ENCODE measurements at places on chromosomes 3 and 15.

- peak; percentile 35 for DNase-seq
These were observed 43.5 kb downstream of the GOLGA6L2 start for GRCh38 chr15:23403550-23403949.

DNA sequence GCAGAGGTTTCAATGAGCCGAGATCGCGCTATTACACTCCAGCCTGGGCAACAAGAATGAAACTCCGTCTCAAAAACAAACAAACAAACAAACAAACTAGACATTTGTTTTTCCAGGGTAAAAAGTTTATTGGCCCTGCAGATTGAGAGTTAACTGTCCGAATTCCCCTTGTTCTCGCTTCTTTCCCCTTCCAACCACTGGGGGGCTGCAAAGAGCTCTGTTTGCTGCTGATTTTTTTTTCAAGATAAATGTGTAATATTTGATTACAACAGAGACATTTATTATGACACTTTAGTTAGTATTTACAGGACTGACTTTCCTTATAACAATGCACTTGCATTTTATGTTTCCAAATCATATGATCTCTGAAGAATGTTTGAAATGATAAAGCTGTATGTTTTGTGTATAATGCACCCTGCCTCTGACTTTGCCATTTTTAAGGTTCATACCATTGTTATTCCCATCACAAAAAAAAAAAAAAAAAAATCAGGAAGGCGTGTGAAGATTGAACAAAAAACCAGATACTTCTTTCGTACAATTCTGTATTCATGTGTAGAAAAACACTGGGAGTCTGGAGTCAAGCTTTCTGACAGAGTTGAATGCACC lies 2.8 kb downstream of the CLSTN2 start:
- DNase-seq = no peak

- DNase-seq = no peak
These were observed 3.5 kb upstream of the ITGB5 start for GRCh38 chr3:124890573-124891190.

DNA sequence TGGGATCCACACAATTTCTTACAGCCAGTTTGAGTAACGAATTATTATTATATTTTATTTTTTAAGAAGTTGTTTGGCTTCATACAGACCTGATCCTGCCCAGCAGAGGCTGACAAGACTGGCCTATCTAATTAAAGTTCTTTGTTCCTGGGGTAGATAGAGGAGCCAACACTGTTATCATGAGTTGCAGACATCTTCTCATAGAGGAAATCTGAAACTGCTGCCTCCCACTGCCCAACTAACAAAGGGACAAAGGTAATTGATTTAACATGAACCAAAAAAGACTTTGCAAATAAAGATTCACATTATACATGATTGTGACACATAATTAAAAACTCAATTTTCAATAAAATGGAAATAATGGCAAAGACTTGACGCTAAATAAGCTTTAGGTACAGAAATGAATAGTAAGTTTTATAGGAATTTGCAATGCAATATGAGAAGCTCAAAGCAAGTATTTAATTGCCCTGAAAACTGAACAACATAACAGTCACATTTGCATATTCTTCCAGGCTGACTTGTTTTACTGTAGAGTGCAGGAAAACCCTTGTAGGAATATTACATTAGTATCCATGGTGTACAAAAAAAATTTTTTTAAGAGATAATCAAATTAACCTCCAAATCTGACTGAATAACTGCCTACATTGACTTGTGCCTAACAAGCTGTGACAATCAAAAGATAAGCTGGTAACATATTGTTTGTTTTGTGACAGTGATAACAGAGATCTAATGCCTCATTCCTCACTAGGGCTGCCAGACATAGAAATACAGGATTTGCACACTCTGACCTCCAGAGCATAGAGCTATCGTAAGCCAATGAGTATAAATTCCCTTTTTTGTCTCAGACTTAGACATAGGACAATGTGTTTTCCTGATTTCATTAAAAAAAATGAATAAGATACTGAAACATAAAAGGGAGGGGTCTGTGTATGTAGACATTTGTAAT lies 273.2 kb downstream of the MFSD1 start:
- DNase-seq = no peak

DNA sequence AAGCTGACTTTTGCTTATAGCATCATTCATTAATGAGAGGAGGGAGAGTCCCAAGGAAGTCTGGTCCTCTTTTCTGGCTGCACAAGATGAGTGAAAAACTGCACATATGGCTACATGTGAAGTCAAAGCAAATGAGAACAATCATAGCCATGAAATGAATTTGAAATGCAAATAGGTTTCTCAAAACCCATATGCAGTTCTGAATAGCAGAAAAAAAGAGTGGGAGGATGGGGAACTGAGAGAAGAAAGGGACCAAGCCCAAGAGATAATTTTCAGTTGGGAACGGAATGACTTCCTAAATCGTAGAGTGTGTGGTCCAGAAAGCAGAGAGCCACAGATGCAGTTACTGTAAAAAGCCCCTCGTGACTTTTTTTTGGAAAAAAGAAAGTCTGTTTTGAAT lies 66.3 kb downstream of the GTPBP8 start:
- no peak for DNase-seq

- DNase-seq = no peak
These were observed 11.3 kb downstream of the NR2F2 start for GRCh38 chr15:96341513-96342405.

- DNase-seq = no peak
These were observed 974.5 kb downstream of the CADM2 start for GRCh38 chr3:85933326-85933725.

GRCh38 chr3:143716731-143717130 lies 131.5 kb downstream of the SLC9A9 start:
- DNase-seq = no peak

GRCh38 chr3:111885578-111885977 lies 26.5 kb downstream of the PHLDB2 start:
- DNase-seq = no peak

- no peak for DNase-seq
These were observed 426.4 kb downstream of the NLGN1 start for GRCh38 chr3:173823911-173824460.

GRCh38 chr3:9161811-9162210 lies 87.6 kb downstream of the SRGAP3 start:
- no peak for DNase-seq

- DNase-seq = no peak
These were observed 12.2 kb downstream of the SEMA7A start for GRCh38 chr15:74421302-74422245.

DNA sequence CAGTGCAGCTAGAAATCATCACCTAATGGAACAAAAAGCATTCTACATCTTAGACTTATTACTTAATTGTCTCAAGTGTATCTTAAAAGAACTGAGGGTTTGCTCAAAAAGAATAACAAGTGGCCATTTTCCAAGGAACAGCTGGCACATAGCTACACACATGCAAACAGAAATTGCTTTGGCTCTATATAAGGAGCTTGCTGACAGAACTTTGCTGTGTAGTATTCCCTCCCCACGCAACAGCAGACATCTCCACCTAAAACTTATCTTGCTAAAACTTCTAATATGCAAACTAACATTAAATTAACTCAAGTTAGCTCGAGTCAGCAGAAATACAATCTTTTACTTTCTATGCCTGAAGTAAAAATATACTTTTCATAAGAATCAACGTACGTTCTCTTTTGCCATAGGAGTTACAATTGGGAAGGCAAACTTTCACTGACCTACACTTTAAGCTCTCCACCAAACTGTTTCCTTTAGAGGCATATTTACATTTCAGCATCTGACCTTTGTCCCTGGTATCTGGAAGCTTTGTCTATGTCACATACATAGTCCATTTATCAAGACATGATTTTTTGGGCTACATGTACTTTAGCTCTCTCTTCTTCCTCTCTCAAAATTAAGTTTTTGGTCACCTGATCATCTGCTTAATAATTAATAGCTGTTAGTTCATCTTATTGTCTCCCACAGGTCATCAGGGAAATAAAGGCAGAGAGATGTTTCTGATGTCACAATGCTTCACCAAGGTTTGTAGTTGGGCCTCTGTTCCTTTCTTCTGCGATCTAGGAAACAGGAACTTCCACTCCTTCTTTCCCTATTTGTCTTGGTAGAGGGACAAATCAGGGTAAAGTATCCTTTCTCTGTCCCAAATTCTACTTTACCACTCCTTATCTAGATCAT lies 163.4 kb upstream of the AGTR1 start:
- DNase-seq = no peak

- DNase-seq = no peak
These were observed 28.4 kb upstream of the SMAD6 start for GRCh38 chr15:66673410-66674322.

GRCh38 chr3:49460188-49460890 lies 9.7 kb upstream of the DAG1 start:
- no peak for DNase-seq

DNA sequence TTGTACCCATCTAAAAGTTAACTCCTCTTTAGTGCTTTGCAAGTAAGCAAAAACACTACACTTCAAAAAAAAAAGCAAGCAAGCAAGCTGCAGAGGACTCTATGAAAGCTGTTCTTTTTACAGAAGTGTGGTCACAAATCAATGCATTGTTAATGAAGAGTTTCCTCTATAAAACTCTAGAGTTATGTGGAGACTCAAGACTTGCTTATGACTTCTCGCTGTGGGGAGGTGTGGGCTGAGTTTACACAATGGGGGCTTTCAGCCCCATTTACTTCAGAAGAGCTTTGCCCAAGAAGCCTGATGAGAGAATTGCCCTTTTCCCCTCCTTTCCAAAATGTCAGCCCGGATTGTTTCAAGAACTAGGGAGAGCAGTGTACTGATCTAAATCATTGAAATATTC lies 144.4 kb downstream of the IGSF11 start:
- DNase-seq = no peak

GRCh38 chr3:6444888-6445658 lies 415.8 kb upstream of the GRM7 start:
- DNase-seq = no peak

GRCh38 chr3:138375447-138375846 lies 27.1 kb downstream of the MRAS start:
- no peak for DNase-seq

DNA sequence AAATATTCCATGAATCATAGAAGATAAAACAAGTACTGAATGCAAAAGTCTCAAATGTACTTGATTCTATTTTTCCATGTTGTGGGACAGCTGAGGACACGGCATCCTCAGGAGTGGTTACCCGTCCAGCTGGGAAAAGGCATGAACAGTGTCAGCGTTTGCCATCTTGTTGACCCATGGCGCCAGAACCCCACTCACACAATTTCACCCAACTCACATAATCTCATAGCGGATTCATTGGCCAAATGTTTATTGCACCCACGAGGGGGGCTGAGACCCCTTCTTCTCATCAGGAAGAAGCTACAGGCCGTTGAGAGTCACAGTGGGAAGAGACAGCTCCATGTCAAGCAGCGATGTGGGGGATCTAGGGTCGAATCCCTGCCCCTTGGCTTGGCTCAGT lies 72.9 kb downstream of the OCA2 start:
- no peak for DNase-seq

- no peak for DNase-seq
These were observed 59.6 kb upstream of the P3H2 start for GRCh38 chr3:190180268-190180667.

DNA sequence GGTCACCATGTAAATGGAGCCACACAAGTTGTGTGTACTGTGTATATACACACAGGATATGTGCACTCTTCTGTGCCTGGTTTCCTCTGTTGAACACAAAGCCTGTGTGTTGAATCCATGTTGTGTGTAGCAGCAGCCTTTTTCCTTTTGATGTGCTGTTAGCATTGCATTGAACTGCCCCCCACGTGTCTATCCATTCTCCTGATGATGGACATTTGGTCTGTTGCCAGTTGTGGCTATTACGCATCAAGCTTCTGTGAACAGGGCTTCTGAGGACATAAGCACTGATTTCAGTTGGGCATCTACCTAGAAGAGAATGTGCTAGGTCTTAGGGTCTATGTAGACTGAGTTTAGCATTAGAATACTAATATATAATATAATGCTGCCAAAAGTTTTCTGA lies 77.4 kb downstream of the LSM3 start:
- DNase-seq = no peak

- no peak for DNase-seq
These were observed 902 bp upstream of the ZCWPW2 start for GRCh38 chr3:28347374-28348264.

GRCh38 chr3:40923651-40924050 lies 275.7 kb upstream of the CTNNB1 start:
- no peak for DNase-seq

DNA sequence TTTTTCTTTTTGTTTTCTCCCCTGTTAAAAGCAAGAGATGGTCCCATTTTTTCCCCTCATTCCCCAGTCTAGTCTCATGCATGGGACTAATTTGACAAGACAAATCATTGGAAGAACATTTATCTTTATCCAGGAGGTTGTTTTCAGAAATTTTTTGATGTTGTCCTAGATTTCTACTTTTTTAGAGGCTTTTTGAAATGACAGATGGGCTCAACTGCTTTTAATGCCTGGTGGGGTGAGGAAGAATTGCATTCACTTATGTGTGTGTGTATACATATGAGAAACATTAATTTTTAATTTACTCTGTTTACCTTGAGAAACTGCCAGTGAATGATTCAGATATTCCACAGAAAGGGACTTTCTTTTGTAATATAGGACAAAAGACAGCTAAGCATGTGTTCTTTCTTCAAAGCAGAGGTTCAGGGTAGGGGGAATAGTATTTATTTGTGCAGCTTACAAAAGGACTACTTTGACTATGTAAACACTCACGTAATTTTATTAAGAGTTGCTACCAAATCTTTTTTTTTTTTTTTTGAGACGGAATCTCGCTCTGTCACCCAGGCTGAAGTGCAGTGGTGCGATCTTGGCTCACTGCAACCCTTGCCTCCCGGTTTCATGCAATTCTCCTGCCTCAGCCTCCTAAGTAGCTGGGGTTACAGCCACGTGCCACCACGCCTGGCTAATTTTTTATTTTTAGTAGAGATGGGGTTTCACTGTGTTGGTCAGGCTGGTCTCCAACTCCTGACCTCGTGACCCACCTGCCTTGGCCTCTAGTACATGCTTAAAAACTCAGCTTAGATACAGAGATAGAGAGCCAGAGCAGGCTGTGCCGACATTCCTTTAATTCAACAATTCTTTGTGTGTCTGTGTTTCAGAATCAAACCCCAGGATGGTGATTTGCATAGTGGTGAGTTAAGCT lies 130.1 kb upstream of the RARB start:
- no peak for DNase-seq

GRCh38 chr3:149947231-149947630 lies 23.5 kb downstream of the PFN2 start:
- DNase-seq = no peak

DNA sequence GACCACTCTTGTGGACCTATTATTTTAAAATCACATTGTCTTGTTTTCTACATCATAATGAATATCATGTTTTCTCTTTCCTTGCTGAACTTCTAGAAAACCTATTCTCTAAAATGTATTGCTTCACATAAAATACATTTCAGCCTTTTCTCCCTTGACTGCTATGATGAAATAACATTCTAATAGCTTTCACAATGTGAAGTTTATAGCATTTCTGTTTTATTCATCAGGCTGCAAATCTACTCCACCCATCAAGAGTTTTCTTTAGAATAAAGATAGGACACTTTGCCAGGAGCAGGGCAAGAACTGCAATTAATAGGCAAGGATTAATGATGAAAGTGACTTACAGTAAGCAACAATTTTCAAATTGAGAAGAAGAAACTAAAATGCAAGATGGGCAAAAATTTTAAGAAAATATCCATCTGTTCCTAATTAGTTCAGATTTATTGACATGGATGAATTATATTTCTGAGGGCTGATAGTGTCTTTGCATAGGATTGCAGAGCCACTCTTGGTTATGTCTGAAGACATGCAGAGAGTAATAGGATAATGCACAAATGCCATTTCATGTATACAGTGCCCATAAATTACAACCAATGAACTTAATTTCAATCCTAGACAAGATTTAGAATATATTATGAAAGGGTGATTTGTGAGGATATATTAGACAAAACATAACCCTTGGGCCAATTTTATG lies 21.7 kb downstream of the LEKR1 start:
- DNase-seq = no peak

All from thoracic aorta (tissue), 2 donors.